ENCODE measurements at places on chromosomes 3 and 15. TPM values are rescaled to one million over a fixed set of nuclear protein-coding genes. Genes with fewer than 3 reads are reported as not detected.

DNA sequence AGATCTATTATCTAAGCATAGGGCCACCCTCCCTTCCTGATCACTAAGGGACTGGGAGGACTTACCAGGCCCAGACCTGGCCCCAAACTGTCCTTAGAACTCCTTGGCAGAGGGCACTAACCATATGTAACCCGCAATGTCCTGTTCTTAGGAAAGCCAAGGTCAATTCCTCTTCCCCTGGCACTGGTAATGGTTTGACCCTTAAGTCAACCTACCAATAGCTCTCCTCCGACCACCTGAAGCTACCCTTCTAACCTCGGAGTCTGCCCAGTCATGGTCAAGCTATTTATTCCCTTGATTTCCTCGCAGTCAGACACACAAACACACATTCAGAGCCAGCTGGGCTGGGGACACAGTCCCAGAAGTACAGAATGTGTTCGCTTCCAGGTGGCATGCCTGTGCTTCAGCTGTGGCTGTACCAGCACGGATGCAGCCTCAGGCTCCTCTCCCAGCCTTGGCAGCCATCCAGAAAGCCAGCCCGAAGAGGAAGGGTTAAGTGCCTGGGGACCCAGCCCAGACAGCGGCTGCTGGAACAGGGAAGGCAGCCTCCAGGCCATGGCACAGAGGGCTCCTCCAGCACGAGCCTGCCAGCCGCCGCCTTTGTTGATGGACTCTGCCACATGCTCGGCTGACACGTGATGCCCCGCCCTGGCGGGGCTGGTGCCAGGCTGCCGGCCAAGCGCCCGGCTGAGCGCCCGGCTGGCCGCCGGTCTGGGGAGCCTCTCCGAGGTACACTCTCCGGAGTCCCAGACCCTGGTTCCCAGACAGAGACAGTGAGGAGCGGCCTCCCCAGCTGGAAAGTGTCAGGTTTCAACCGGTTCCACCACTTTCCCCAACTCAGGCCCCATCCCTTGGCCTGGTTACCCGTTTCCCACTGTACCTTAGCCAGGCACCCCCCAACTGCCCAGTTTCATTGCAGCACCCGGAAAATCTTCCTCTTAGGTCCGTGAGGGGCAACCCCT is 5.5 kb downstream of the BMF start:
- H3K36me3 ChIP-seq, result peaks cover 2% of the 10 kb centered on the region
- H3K27ac ChIP-seq, result no peak overlapping the region
- DNase-seq, result no peak
- no peaks in the 10 kb centered on the region for H3K27me3 ChIP-seq
- H3K4me3 ChIP-seq, result no peak overlapping the region
- H3K4me1 ChIP-seq, result peaks cover 42% of the 10 kb centered on the region

Gene PCNP
- total RNA-seq, result 154 TPM

DNA sequence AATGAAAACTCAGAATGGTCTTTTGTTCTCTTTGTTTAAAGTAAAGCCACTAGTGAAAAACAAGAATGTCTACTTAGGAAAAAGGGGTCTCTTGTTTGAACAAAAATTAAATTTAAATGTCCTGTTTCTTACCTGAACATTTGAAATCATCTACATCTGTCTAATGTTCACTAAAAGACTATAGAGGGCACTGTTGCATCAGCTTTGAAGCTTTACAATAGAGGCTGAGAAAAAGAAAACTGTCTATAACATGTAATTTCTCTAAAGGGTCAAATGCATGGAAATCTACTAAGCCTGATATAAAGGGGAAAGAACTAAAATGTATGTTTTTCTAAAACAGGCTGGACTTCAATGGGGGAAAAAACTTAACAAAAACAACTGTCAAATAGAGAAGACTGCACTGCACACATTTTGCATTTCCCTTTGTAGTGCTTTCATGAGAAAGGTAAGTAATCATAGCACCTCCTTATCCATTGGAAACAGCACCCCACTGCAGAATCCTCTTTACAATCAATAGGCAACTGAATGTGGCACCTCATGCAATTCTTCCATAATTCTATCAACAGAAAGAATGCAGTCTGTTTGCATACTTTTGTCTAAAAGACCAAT is 26.3 kb downstream of the DPH6 start:
- H3K4me1 ChIP-seq, result no peaks in the 10 kb centered on the region
- no peak overlapping the region for H3K4me3 ChIP-seq
- no peak overlapping the region for H3K27ac ChIP-seq
- no peaks in the 10 kb centered on the region for H3K27me3 ChIP-seq
- H3K36me3 ChIP-seq, result no peaks in the 10 kb centered on the region
- no peak for DNase-seq

DNA sequence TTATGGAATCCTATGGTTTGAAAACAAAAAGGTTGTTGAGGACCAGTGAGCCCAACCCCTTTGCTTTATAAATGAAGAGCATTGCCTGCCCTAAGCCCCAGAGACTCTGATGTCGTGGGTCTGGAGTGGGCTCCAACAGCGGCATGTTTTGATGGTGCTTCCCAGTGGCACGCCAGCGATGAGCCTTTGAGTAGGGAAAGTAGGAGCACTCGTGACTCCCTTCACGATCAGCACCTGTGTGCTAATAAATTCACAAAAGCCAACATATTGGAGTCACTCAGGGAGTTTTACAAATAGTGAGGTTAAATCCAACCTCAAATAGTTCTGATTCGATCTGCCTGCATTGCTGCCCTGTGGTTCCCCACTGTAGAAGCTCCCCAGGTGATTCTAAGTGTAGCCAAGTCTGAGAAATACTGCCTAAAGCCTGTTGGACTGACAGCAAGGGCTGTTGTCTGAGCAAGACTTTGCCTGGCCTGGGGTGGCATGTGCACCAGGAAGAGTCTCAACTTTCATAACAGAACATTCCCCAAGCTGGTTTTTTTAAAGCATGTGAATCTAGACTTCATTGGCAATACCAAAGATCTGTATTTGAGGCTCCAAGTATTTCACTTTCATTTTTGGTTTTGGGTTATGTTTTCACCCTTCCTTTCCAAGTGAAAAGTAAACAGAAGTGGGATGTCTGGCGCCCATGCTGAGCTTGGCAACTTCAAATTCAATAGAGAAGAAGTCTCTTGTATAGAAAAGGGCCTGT is 9.9 kb downstream of the CCR5 start:
- no peaks in the 10 kb centered on the region for H3K27me3 ChIP-seq
- no peak overlapping the region for H3K4me3 ChIP-seq
- no peaks in the 10 kb centered on the region for H3K36me3 ChIP-seq
- peak overlapping the region; percentile 37 for H3K27ac ChIP-seq
- no peak for DNase-seq

Gene CRYBG3
- 5.3 TPM for total RNA-seq

DNA sequence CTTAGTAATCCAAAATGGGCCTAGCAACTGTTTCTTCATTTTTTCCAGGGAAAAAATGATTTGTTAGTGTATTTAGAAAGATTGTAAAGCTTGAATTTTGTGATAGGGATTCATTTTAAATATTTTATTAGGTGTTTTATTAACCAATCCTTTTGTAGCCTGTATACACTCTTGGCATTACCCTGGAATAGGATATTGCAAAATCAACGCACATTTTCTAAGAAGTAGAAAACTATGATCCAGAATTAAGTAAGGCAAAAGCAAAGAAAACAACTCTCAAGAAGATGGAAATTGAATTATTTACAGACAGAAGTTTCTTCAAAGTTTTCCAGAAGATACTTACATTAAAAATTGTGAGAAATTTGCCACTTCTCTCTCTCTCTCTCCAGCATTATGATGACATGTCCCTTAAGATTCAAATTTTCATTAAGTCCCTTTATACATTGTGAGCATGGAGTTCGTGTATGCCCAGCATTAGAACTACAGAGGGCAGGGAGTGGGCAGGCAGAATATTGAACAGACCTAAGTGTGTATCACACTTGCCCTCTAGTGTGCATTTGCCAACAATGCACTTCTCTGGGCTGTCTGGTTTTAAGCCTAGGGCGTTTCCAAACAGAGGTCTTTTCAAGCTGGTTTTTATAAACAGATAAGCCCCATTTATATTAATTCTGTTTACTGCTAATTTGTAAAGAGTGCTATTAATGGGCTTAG is 28.5 kb upstream of the CMSS1 start:
- no peaks in the 10 kb centered on the region for H3K27me3 ChIP-seq
- no peak overlapping the region for H3K4me3 ChIP-seq
- peak; percentile 6 for DNase-seq
- H3K36me3 ChIP-seq, result no peaks in the 10 kb centered on the region
- H3K4me1 ChIP-seq, result no peaks in the 10 kb centered on the region
- H3K27ac ChIP-seq, result no peak overlapping the region

Gene OXTR
- 0.57 TPM for total RNA-seq
